ENCODE measurements at places on chromosomes 6 and 20.

DNA sequence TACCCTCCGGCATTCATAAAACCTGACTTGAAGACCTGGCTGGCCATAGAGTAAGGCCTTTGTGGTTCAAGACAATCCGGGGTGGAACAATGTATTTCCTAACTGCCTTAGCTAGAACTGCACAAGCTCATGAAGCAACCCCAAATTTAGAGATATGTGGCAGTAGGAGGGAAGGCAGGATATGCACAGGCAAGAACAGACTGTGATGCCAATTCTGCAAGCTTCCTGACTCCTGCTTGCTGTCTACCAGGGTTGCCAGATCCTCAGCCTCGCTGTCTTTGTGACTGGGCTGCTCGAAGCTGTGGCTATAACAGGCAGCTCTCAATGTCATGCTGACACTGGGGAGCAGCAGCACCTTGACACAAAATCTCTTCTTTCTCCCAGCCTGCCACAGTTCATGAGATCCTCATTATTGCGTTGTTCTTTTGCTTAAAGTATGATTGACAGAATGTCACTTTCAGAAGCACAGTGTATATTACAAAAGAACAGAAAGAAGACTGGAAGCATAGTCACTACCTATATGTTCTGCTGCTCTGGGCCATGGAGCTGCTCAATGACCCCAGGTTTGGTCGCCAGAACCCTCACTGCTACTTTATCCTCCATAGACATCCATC lies 18.3 kb upstream of the SHLD1 start:
- DNase-seq: no peak

DNA sequence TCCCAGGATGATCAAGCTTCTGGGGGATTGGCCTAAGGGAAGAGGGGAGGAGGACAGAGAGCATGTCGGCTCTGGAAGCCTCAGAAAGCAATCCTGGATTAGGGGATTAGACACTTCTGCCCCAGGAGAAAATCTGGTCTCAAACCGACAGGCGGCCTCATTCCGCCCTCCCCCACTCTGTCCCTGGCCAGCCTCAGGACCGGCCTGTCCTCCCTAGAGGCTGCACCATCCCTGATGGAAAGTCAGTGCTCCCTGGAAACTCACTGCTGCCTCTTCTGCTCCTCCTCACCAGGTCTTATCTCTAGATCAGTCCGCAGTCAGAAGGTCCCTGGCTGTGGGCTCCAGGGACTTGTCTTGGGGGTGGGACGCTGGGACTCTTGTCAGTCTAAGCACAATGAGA lies 905 bp upstream of the SLC12A5 start:
- no peak for DNase-seq

GRCh38 chr6:51141080-51141479 lies 322.4 kb downstream of the TFAP2B start:
- no peak for DNase-seq

- DNase-seq: no peak
Observed at GRCh38 chr6:7991536-7991935, 72.7 kb downstream of the BLOC1S5 start.

DNA sequence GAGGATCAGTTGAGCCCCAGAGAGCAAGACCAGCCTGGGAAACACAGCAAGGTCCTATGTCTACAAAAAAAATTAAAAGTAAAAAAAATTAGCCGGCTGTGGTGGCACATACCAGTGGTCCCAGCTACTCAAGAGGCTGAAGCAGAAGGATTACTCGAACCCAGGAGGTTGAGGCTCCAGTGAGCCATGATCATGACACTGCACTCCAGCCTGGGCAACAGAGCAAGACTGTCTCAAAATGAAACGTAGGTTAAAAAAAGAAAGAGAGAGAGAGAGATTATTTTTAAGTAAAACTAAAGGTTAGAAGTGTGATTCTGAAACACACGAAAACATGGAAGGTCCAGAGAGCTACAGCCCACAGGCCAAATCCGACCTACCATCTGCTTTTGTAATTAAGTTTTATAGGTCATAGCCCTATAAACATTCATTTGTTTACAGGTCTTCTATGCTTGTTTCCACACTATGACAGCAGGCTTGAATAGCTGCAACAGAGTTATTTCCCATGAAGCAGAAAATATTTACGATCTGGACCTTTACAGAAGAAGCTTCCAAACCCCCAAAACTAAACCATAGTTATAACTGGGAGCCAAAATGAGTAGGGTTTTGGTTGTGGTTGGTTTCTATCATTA lies 279.7 kb downstream of the GMDS start:
- no peak for DNase-seq

- DNase-seq: no peak
Observed at GRCh38 chr6:90703336-90703735, 116.5 kb upstream of the MAP3K7 start.

DNA sequence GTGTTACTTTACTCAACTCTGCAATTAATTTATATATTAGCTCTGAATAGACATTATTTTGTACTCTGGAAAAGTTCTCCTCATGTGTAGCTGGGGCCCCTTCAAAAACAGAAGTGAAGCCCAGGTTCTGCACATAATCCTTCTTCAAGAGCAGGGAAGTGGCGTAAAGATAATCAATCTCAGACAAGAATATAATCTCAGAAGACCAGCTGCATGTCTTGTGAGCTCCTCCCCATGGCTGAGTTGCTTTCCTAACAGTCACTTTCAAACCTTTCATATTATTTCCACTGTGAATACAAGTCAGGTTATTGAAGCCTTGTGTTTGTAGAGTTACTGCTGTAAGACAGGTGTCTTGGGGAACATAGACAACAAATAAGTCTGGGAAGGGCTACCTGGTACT lies 691.9 kb downstream of the RFPL4B start:
- no peak for DNase-seq

GRCh38 chr6:36979347-36979742 lies 6.7 kb downstream of the MTCH1 start:
- DNase-seq: no peak

DNA sequence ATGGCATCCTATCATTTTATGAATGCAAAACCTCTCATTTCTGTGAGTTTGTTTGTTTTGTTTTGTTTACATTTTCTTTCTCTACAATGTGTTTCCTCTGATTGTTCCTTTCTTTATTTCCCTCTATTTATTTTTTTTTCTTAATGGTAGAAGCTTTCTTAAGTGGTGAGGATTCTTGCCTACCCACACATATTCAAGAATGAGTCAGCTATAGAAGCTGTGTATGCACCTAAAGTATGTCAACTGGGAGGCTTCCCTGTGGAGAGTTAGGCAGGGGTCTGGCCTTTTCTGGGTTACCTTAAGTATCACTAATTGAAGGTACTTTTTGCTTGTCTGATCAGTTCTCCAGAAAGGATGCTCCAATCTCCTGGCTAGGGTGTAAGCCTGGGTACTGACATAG lies 354.0 kb downstream of the ESR1 start:
- no peak for DNase-seq

DNA sequence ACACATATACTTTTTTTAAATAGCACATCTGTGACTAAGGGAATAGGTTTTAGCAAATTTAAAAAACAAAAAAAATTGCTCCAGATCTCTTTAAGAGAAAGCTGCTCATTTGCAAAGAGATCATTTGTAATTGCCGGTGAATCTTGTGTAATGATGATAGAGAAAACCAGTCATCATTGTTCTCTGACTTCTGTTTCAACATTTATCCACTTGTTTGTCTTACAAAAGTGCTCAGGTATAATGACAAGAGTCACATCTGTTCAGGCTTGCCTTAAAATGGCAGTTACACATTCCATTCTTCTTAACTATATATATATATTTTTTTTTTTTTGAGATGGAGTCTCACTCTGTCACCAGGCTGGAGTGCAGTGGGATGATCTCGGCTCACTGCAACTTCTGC lies 165.2 kb downstream of the AIG1 start:
- no peak for DNase-seq

GRCh38 chr6:122610690-122611455 lies 668 bp downstream of the PKIB start:
- peak; percentile 2 for DNase-seq

DNA sequence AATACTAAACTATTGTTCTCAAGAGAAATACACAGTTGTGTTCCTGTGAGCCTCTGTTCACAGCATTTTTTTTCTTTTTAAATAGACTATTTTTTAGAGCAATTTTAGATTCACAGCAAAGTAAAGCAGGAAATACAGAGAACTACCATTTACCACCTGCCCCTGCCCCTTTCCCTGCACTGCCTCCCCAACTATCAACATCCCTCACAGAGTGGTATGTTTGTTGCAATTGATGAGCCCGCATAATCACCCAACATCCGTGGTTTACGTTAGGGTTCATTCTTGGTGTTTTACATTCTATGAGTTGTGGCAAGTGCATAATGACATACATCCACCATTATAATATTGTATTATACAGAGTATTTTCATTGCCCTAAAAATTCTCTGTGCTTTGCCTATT lies 71.6 kb upstream of the TNFAIP3 start:
- no peak for DNase-seq

GRCh38 chr6:13141387-13141786 lies 186.9 kb downstream of the TBC1D7 start:
- DNase-seq: no peak

DNA sequence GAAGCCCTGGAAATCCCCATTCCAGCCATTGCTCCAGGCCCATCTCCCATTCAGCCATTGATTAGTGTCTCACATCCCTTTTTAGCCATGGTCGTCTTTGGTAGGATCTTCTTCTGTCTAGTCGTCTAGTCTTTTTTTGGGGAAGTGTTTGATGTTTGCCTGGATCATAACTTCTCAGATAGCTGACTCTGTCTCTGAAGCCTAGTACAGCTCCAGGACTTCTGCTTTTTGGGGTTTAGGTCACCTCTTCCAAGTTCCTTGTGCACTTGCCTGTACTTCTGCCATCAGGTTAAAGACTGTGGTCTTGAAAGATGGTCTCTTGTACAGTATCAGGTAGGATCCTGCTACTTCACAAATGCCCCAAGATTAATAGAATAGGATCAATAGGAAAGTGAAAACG lies 553.5 kb downstream of the PKHD1 start:
- DNase-seq: no peak

GRCh38 chr20:57522380-57523140 lies 2.4 kb downstream of the CTCFL start:
- DNase-seq: no peak

- no peak for DNase-seq
Observed at GRCh38 chr6:95819939-95820338, 195.8 kb upstream of the FUT9 start.

GRCh38 chr6:106974999-106975737 lies 639 bp upstream of the CD24 start:
- DNase-seq: no peak

DNA sequence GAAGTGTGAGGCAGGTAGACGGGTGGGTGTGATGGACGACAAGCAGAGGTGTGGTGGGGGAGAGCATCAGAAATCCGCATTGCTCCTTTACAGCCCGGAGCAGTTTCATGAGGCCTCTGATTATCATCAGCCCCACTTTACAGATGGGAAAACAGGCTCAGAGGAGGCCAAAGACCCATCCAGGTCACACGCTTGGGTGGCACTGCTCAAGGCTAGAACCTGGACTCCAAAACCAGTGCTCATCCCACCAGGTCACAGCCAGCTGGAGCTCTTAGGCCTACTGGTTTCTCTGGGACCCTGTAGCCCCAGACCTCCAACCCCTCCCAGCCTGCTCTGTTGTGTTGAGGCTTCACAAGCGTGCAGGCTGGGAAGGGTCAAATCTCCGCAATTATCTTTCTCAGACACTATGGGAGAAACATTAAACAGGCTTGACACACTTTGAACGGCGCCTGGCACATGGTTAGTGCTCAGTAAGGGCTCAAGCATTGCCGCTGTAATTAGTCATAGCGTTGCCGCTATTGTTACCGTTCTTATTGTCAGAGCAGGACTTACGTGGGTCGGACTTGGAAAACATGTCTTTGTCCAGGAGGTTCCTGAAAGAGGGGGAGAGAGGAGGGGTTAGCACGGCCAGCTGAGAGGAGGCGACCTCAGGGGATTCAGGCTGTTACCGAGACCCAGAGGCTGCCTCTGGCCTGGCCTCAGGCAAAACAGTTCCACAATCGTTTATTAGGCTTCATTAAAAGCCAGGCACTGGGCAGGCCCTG lies 16.6 kb downstream of the CPNE5 start:
- no peak for DNase-seq

GRCh38 chr6:142867988-142868812 lies 76.8 kb downstream of the HIVEP2 start:
- DNase-seq: no peak

DNA sequence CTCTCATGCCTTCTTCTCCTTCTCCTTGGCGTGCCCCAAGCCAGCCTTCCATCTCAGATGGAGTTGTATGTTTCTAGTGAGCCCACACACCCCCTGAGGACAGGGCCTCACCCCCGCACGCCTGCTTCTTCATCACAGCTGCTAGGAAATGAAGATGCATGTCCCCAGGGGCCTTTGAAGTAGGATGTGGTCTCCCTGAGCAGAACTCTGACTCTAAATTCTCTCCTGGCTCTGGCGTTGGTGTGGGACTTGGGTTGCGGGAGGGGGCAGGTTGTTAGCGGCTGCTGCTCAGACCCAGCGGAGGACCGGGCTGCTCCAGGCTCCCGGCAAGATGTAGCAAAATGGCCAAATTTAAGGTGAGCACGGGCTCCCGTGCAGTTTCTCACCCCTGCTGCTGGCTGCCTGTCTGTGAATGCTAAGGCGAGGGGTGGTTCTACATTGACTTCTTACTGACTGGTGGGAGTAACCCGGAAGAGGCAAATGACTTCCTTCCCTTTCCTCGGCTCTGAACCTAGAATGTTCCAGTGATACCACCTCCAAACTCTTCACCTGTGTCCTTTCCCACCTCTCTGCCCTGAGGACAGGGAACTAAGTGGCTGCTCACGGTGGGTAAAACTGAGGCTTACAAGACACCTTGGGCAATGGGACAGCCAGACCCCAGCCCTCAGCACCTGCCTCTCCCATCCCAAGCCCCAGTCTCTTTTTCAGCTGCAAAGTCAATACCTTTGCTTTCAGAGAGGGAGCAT lies 8.8 kb downstream of the SYNJ2 start:
- DNase-seq: peak; percentile 31

DNA sequence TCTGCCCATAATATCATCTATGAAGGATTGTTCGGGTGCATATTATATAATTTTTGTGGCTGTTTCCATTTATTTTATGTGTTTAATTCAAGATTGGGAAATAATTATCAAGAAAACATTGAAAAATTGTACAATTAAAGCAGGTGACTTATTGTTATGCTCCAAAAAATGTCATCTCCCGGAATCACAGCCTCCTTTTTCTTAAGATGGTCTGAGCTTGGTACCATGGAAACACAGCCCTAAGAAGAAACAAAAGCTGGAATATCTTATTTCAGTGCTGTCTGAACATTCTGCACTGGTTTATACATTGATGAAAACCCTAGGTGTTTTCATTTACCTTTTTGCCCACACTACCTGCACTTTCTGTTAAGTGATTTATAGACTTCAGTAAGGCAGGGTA lies 367.2 kb downstream of the ARHGAP18 start:
- DNase-seq: no peak

Data from stimulated activated CD4-positive, alpha-beta T cell treated with anti-CD3 and anti-CD28 coated beads, TNF-alpha, amount 100 ng/mL, for 4 hours (primary cell).